Stomach (tissue), 19 donors: ENCODE measurements at places on chromosomes 16 and 17.

DNA sequence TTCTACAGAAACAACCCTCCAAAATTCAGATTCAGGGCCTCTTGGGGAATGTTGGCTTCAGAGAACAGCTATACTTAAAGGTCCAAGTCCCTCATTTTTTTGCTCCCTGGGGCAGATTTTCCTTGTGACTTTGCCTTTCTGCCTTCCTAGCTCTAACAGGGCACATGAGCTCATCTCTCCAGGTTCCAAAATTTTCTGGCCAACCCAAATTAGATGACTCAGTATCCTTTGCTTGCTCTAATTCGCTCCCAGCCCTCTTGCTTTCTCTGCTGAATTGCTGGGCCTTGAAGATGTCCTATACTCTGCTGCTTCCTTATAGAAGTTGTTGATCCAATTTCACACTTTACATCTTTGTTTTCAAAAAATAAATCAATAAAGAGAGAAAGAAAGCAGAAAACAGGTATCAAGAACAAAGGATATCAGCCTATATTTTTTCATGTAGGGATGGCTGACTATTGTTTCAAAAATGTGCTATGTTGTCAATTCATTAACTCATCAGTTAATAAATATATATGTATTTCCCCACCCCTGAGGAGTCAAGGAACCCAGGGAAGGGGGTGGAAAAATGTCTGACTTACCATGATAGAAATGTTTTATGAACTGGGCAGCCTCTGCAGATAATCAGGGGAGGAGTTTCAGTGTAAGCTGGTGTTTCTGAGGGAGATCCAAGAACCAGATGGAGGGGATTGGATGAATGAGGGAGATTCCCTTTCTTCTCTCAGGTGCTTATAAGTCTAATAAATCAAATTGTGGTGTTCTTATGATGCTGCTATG is 1.0 kb upstream of the KRTAP4-2 start:
- no peak for DNase-seq

DNA sequence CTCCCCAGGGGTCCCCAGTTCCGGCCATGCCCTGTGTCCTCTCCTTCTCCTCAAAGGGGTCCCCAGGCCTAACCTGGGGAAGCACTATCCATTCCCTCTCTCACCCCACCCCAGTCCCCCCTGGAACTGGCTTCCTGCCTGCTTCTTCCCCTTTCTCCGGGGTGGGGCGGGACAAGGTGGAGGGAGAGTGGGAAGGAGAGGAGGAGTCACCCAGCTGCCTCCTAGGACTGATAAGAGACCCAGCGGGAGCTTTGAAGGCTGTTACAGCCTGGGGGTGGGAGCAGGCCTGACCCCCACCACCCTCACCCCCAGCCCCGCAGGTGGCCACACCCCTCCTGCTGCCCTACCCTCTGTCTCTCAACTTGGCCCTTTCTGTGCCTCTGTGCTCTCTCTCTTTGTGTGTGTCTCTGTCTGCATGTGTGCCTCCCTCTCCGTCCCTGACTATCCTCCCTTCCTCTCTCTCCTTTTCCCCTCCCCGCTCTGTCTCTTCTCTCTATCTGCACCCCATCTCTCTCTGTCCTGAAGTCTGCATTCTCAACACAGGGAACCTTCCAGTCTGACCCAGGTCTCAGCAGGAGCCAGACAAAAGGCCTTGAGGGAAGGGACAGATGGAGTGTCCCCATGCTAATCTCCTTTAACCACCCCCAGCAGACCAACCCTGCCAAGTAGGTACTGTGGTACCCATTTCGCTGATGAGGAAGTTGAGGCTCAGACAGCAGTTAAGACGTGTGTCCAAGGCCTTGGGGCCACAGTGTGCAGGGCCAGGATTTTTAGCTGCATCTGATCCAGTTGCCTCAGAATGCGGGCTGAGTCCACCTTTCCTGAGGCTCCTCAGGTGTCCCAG is 66.1 kb downstream of the RAB11FIP4 start:
- DNase-seq, result peak; percentile 36

DNA sequence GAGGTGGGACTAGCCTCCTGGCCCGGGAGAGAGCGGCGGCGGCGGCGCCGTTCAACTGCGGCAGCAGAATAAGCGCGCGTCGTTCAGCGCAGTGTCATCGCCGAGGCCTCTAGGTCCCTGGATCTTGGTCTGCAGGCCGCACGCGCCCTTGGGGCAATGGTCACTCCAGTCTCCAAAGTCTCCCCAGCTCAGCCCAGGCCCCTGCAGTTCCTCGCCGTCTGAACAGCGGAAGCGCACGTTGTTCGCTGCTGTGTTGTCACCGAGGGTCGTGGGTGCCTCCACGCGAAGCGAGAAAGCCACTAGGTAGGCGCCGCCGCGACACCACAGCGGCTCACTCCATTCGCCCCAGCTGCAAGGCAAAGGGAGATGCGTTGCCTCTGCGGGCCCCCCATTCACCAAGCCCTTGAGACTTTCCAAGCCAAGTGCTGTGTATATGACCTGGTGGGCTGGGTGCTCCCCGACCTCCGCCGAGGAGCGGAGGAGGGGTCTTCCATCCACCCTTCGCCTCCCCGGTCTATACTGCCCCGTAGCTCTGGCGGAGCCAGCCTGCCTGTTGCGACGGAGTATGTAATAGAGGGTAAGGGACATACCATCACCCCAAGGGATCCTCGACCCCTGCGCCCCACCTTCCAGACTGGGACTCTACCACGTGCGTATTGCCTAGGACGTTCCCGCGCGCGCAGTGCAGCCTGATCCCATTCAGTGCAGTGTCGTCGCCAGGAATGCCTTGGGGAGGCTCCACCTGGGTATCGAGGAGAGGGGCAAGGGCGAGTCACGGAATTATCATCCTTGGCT is 656 bp downstream of the VMO1 start:
- peak; percentile 55 for DNase-seq

- no peak for DNase-seq
Observed at GRCh38 chr16:19830902-19831560, 53.6 kb downstream of the GPRC5B start.

GRCh38 chr16:85753559-85753958 is 2.7 kb upstream of the C16orf74 start:
- peak; percentile 85 for DNase-seq

- no peak for DNase-seq
Observed at GRCh38 chr17:5044630-5045029, 9.4 kb upstream of the SLC52A1 start.

DNA sequence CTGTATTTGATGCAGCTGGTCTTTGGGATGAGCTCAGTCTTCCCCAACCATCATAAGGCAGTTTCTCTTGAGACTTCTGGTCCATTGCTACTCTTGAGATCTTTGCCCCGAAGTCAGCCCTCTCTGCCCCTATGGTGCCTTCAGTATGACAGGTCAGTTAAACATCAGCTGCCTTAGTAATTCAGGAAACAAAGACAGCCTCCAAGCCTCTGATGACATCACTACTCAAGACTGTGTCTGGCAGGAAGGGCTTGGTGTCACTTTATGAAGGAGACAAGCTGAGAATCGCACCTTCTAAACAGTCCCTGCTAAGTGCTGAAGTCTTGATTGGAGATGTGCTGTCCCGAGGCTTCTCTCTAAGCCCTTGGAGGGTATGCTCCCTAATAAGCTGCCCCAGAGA is 104.9 kb upstream of the TBX2 start:
- no peak for DNase-seq

- no peak for DNase-seq
Observed at GRCh38 chr17:11840052-11840451, 157.2 kb downstream of the ZNF18 start.

GRCh38 chr16:87457709-87458423 is 35.0 kb downstream of the ZCCHC14 start:
- DNase-seq, result no peak

GRCh38 chr17:19644493-19645210 is 3.9 kb upstream of the ALDH3A2 start:
- DNase-seq, result no peak

DNA sequence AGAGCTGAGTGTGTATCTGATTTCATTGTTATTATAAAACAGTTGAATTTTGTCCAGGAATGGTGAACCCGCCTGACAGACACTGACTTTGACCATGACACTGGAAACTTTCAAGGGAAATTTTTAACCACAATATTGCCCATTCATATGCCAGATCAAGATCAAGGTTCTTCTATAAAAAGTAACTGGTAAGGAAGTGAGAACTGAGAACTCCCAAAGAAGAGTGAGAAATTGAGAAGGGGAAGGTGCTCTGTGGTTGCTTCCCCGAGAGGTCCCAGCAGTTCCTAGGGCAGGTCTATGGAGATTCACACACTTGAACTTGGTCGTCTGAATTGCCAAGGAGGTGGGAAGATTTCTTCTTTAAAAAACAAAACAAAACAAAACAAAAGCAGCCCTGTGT is 27.3 kb downstream of the SLC6A4 start:
- DNase-seq, result no peak

DNA sequence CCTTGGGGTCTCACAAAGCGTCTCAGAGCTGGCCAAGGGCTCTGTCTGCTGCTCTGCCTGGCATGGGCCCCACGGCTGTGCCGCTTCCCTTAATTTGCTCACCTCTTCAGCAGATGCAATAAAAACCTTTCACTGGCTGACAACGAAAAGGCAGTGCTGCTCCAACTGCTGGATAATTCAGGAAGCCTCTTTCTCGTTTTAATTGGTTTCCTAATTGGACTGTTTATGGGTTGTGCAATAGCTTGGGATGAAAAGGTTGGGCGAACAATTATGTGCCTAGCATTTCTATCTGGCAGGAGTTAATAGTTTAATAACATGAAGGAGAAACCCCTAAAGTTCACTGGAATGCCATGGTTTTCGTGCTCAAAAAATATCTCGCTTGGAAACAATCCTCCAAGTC is 234.1 kb upstream of the IRX5 start:
- DNase-seq, result no peak

DNA sequence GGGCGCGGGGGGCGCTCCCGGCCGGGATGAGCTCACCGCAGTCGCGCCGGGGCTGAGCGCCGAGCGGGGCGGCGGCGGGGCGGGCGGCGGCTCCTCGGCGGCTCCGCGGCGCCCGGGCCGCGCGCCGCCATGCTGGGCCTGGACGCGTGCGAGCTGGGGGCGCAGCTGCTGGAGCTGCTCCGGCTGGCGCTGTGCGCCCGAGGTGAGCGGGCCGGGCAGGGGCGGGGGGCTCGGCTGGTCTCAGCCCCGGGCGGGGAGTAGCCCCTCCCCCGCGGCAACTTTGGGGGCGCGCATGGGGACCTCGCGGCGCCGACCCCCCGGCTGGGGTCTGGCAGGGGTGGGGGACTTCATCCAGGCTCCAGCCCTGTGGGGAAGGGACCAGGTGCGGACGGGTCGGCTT is at the start of gene ARHGDIG:
Gene ARHGDIG (plus strand): TSS at position 40 of the 400 bp plus-strand sequence. CDS start 90 bp downstream, at position 130.
- no peak for DNase-seq

DNA sequence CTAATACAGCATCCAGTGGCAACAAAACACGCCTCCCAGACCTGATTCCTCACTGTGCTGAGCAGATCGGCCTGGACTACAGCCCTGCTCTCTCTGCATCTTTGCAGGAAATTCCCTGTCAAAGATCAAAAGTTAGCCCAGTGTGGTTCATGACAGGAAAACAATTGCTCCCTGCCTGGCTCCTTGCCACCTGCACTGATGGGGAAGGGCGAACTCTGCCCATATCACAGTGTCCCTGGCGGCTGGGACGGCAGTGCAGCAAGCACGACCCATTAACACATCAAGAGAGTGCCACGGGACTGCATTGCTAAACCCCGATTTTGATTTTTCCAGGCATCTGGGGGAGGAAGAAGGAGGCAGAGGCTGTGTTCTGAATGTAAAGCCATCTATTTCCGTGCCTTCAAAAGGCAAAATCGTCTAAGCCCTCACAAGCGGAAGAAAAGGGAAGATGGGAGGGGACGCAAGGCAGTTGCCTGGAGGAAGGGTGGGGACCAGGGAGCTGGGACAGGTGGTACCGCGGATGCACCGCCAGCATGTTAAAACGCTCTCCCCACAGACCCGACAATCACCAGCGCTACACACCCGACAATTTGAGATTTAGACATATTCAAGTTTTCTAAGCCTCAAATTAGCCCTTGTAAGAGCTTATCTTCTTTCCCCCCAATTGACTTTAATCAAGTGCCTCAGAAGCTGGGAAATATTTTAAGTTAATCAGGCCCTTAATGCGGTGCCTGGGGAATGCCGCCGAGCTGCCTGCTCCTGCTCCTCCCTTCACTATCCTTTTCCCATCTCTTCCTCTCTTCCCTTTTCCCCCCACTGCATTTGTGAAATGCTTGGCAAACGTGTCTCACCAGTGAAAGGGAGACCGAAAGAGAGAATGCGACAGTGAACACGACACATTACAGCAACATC is 238.8 kb upstream of the CDH5 start:
- DNase-seq, result peak; percentile 67
